ENCODE measurements at places on chromosomes 5 and 9. TPM values are rescaled to one million over a fixed set of nuclear protein-coding genes. Genes with fewer than 3 reads are reported as not detected.

DNA sequence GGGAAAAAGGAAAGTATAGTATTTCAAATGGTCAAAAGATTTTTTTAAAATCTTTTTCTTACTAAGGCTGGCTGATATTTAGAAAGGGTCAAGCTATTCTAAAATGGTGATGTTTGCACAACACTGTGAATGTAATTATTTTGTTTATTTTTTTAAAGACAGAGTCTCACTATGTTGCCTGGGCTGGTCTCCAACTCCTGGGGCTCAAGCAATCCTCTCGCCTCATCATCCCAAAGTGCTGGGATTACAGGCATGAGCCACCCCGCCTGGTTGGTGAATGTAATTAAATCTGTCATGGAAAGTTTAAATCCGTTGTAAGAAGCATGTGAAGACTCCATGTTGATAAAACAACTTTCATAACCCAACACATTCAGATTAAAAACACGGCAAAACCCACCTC is 2.6 kb downstream of the UBTD2 start:
- ATAC-seq: no peak

DNA sequence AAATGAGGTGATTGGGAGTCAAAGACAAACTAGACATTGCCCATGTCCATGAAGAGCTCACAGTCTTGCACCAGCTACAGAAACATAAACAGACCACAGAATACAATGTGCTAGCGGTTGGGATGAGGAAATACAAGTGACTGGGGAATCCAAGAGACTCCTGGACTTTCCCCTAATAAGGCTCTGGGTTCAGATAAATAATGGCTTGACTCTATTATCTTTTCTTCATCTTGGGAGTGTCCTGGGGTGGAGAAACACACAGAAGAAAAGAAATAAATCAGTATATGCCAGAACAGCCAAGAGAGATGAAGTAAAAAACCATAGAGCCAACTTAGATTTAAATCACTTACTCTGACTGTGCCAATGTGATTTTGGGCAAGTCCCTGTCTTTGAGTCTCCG is 227.8 kb downstream of the PAPPA start:
- no peak for ATAC-seq

DNA sequence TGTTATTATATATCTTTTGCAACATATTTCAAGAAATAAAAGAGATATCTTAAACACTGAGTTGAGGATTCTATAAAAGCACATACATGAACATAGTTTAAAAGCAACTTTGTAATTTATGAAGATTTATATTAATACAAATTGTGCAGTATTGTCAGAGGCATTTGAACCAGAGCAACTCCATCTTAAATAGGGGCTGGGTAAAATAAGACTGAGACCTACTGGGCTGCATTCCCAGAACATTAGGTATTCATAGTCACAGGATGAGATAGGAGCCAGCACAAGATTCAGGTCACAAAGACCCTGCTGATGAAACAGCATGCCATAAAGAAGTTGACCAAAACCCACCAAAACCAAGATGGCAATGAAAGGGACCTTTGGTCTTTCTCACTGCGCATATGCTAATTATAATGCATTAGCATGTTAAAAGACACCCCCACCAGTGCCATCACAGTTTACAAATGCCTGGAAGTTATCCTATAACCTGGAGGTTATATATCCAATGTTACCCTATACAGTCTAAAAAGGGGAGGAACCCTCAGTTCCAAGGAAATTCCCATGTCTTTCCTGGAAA is 320.2 kb downstream of the FAM170A start:
- ATAC-seq: no peak

- no peak for ATAC-seq
Observed at GRCh38 chr9:91243029-91243428, 118.7 kb downstream of the AUH start.

DNA sequence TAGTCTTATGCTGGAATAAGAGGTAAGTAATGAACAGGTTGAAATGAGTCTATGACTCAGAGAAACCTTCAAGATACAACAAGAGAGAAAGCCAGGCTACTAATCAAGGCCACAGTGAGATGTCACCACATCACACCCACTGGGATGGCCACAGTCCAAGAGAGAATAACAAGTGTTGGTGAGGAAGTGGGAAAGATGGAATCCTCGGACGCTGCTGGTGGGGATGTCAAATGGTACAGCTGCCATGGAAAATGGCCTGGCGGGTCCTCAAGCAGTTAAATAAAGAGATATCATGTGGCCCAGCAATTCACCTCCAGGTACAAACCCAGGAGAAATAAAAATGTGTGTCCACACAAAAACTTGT is 41.9 kb upstream of the NEURL1B start:
- ATAC-seq: no peak

- peak; percentile 31 for ATAC-seq
Observed at GRCh38 chr5:149434162-149435014, 55.3 kb upstream of the IL17B start.

- no peak for ATAC-seq
Observed at GRCh38 chr5:137470921-137471220, 28.3 kb downstream of the SPOCK1 start.

DNA sequence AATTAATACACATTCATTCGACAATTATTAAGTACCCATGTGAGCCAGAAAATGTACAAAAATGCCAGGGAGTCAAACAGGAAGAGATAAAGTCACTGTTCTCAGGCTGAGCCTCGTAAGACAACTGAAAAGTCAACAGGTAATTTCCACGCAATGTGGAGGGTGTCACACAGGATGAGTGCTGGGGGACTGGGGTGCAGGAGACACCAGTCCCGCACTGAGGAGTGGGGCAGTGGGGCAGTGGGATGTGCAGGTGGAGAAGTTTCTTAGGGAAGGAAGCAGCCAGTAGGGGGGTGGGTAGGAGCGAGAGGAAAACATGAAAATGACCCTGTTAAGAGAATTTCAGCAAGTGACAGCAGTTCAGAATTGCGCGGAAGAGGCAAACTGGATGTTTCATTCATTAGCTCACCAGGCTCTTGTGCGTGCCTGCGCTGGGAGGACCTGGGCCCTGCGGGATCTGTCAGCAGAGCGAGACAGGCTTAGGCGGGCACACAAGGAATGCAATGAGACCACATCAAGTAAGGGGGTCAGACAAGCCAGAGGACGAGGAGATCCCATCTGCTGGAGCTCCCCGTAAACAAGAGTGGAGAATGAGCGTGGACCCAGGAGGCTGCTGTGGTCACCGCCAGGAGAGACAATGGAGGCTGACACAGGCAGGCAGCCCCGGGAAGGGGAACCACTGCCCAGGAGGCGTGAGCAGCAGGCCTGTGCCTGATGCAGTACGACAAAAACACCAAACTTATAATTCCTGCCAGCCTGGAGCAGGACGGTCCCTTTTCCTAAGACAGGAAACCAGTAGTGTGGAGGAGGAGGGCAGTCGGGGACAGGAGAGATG is 21.0 kb downstream of the CAMSAP1 start:
- no peak for ATAC-seq

GRCh38 chr5:10459080-10460055 is 17.7 kb downstream of the ROPN1L start:
- no peak for ATAC-seq

- no peak for ATAC-seq
Observed at GRCh38 chr5:74341221-74341620, 299.3 kb downstream of the ENC1 start.

DNA sequence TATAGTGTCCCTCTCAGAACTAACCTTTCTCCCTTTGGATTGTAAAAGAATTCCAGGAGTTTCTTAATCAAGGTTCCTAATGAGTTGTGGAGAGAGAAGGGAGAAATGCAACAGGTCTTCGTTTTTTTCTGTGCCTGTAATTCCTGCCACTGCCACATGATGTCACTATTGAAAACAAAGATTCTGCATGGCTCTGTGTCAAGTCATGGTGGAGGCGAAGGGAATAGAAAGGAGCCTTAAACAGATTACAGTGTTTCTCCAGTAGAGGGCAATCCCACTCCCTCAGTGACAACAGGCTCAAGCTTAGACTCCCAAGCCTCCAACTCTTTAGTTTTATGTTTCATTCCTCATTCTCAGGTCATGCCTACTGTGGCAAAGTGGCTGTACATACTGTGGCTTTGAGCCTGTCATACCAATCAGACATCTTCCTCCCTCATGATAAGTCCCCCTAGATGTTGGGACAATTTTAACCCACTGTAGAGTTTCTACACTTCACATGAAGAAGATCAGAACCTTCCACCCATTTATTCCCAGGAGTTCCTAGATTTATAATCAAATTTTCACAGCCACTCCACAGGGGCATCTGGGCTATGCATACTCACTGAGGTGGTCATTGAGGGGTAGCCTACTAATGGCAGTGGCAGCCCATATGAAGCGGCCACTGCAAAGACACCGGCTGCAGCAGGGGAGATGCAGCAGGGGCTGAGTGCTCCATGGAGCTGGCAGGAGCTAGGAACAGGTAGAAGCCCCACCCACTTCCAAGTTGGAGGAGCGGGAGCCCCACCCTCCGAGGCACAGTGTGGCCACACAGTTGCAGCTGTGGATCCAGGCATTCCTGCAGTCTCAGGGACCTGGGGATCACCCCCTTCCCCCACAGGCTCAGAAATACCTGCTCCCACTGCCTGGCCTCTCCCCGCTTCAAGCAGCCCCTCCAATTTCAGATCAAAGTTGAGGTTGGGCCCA is 97.4 kb upstream of the TRIM32 start:
- ATAC-seq: peak; percentile 95

DNA sequence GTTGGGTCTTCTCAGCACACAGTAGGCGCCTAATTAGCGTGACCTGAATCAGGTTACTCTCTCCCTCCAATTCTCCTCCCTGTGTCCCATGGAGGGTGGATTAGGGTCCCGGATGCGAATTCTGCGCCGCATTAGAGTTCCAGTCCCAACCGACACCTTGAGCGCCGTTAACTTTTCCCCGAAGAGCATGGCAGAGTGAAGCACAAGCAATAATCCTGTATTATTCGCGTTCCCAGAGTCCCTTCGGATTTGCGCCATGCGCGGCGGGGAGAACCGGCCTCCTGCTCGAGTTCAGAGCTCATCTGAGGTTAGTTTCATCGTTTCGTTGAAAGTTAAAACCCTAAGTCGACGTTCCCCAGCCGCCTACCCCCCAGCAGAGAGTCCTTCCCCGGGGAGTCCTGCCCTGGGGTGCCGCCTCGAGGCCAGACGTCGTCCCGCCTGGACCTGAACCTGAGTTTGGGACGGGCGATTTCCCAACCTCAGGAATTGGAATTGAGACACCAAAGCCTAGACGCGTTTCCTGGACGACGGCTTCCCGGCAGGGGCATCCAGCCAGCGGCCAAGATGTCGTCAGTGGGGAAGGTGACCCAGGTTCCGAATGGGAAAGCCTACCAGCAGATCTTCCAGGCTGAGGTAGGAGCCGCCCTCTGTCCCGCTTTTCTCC is at the start of gene CCDC180:
Gene CCDC180, plus strand, starts transcription at position 160 of the 664 bp plus-strand sequence. Its CDS starts 405 bp downstream, at position 565.
- no peak for ATAC-seq

DNA sequence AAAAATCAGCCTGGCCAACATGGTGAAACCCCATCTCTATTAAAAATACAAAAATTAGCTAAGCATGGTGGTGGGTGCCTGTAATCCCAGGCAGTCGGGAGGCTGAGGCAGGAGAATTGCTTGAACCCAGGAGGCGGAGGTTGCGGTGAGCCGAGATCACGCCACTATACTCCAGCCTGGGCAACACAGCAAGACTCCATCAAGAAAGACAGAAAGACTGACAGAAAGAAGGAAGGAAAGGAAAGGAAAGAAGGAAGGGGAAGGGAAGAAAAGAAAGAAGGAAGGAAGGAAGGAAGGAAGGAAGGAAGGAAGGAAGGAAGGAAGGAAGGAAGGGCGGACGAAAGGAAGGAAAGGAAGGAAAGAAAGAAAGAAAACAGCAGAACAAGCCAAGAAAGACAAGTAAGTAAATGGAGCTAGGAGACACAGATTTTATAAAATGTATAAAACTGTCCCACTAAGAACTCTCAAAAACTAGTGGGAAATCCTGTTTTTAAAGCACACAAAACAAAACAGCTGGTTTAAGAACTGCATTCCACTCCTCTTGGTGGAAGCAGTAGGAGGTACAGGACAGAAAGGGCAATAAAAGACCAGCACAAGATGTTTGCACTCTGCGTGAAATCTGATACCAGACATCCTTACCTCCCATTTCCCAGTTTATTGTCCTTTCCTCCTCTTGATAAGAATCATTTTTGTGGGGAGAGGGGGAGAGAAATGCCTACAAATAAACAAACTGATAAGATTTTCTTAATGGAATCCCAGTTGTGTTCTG is 46.7 kb downstream of the MYO10 start:
- no peak for ATAC-seq

- no peak for ATAC-seq
Observed at GRCh38 chr9:35795695-35796094, 4.3 kb downstream of the NPR2 start.

GRCh38 chr9:135616619-135617537 is 22.5 kb downstream of the GLT6D1 start:
- no peak for ATAC-seq

GRCh38 chr5:140176031-140176387 is 1.0 kb downstream of the CYSTM1 start:
- ATAC-seq: no peak

- peak; percentile 24 for ATAC-seq
Observed at GRCh38 chr9:131238402-131239021, 37.8 kb downstream of the FAM78A start.

DNA sequence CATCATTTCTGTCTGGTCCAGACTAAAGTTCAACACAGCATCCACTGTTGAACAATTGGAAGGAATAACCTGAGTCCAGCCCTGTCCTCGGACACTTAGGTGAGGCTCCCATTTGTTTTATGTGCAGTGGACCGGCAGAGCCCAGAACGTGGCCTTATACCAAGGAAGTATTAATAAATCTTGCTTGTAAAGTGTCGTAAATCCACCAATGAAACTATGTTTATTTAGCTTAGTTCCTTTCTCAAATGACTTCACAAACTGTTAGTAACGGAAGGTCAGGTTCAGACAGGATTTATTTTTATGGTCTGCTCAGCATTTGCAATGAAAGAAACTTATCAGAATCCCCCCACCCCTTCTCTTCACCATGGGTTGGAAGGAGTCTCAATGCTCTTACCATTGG is 149.5 kb downstream of the PCSK1 start:
- ATAC-seq: no peak

HRCT1 gene
- total RNA-seq: 1.2 TPM

SPINK7 gene
- total RNA-seq: 138 TPM

RNF208 gene
- total RNA-seq: 11.2 TPM

FKBP15 gene
- total RNA-seq: 18.8 TPM

PCDHGB1 gene
- total RNA-seq: 0.92 TPM

Data from esophagus mucosa (tissue), 1 donor.